ENCODE measurements at places on chromosomes 2 and 18.

DNA sequence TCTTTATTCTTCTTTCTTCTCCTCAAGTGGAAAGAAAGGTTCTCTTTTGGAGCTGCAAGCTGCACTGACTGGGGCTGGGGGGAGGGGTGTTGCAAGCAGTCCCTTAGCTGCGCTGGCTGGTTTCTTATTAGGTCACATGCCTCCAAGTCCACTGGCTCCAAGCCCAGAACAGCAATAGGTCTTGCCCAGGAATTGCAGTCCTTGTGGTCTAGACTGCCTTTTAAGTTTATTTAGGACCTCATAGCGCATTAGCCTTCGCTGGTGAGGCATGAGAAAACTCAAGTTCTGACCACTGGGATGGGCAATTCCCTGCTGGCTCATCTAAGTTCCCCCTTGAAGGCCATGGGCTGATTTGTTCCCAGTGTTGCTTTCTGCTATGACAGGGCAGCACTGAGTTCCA, 138.6 kb upstream of the SCN7A start:
- H3K27ac ChIP-seq: no peak overlapping the region
- no peaks in the 10 kb centered on the region for H3K27me3 ChIP-seq
- H3K4me3 ChIP-seq: no peak overlapping the region
- DNase-seq: no peak

DNA sequence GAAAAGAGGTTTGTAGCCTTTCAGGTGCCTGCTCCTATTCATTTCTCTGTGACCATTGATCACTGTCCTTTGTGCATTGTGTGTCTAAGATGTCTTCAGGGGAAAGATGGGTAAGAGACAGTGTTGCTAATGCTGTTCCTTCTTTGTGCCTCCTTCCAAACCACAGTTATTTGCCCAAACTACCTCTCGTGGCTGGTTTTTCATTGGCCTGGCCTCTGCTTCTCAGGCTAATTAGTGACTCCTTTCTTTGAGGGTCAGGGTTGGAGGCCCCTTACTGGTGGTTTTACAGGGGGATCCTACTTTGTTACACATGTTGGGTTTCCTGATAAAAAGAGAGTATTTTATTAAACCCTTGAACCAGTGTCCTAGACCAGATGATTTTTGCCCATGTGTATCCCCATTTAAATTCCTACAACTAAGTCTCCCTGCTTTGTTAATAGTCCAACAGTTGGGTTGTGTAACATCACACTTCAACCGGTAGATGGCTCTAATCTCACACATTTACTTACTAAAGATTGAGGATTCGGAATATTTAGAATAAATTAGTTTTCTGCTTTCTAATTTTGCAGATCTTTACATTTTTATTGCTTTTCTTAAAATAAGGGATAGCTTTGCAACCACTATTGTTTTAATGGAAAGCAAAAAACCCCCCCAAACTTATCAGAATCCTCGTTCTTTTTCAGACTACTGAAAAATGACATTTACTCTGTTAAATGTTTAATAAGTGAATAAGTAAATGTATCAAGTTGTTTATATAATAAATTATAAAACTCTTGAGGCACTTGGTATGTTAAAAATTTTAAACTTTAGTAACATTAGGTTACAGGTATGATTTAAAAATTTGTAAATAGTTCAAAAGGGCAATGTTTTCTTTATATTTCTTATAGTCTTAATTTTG, 2.4 kb downstream of the MARS2 start:
- no peak overlapping the region for H3K27ac ChIP-seq
- no peaks in the 10 kb centered on the region for H3K27me3 ChIP-seq
- peak overlapping the region; percentile 84 for H3K4me3 ChIP-seq
- H3K4me1 ChIP-seq: peaks cover 48% of the 10 kb centered on the region
- H3K36me3 ChIP-seq: no peaks in the 10 kb centered on the region

DNA sequence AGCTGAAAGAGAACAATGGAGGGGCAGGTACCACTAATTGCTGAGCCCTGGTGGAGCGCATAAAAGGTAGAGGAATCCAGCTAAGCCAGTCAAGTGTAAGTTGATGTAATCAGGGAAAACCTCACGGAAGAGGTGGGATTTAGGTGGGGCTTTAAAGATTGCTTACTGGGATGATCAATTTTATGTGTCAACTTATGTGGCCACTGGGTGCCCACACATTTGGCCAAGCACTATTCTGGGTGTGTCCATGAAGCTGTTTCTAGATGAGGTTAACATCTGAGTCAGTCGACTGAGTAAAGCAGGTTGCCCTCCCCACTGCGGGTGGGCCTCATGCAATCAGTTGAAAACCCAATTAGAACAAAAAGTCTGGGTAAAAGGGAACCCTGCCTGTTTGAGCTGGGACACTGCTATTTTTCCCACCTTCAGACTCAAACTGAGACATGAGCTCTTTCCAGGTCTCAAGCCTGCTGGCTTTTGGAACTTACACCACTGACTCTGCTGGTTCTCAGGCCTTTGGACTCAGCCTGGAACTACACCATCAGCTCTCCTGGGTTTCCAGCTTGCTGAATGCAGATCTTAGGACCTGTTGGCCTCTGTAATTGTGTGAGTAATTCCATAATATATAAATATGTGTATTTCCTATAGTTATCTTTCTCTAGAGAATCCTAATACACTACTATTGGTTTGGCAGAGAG, 67.3 kb downstream of the MYO5B start:
- no peak overlapping the region for H3K27ac ChIP-seq
- no peaks in the 10 kb centered on the region for H3K4me1 ChIP-seq
- DNase-seq: no peak
- no peak overlapping the region for H3K4me3 ChIP-seq
- H3K36me3 ChIP-seq: no peaks in the 10 kb centered on the region

- H3K4me3 ChIP-seq: no peak overlapping the region
- H3K27me3 ChIP-seq: no peaks in the 10 kb centered on the region
These were observed 114.0 kb downstream of the GATA6 start for GRCh38 chr18:22283397-22283796.

- H3K4me3 ChIP-seq: no peak overlapping the region
- no peak for DNase-seq
- no peaks in the 10 kb centered on the region for H3K36me3 ChIP-seq
- no peak overlapping the region for H3K27ac ChIP-seq
These were observed 1.2 kb upstream of the SGPP2 start for GRCh38 chr2:222423186-222423585.

GRCh38 chr2:177489719-177490301, 97.2 kb downstream of the AGPS start:
- no peak overlapping the region for H3K4me3 ChIP-seq
- no peaks in the 10 kb centered on the region for H3K27me3 ChIP-seq
- H3K4me1 ChIP-seq: no peaks in the 10 kb centered on the region
- DNase-seq: no peak
- H3K27ac ChIP-seq: no peak overlapping the region

GRCh38 chr2:46966576-46966975, 51.0 kb upstream of the MCFD2 start:
- no peaks in the 10 kb centered on the region for H3K36me3 ChIP-seq
- no peak for DNase-seq
- no peak overlapping the region for H3K27ac ChIP-seq
- H3K27me3 ChIP-seq: no peaks in the 10 kb centered on the region

DNA sequence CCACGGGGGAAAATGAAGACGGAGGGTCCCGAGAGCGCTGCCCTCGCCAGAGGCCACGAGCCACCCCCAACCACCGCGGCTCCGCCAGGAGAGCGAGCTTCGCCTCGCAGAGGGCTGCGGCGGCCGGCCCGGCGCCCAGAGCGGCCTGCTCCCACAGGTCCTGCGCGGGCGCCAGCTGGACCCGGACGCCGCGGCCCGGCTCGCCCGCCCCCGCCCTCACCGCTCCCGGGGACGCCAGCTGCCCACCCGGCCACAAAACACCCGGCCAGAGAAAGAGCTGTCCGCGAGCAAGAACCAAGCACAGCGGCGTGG, 709 bp downstream of the PTPN2 start:
- H3K4me3 ChIP-seq: peak overlapping the region; percentile 88
- DNase-seq: no peak
- H3K4me1 ChIP-seq: peaks cover 49% of the 10 kb centered on the region
- peak overlapping the region; percentile 100 for H3K27ac ChIP-seq
- no peaks in the 10 kb centered on the region for H3K27me3 ChIP-seq

- H3K36me3 ChIP-seq: no peaks in the 10 kb centered on the region
- H3K4me1 ChIP-seq: peaks cover 15% of the 10 kb centered on the region
- no peak overlapping the region for H3K4me3 ChIP-seq
- H3K27ac ChIP-seq: no peak overlapping the region
- no peak for DNase-seq
- peaks cover 100% of the 10 kb centered on the region for H3K27me3 ChIP-seq
These were observed 9.6 kb downstream of the EMX1 start for GRCh38 chr2:72926811-72927465.

DNA sequence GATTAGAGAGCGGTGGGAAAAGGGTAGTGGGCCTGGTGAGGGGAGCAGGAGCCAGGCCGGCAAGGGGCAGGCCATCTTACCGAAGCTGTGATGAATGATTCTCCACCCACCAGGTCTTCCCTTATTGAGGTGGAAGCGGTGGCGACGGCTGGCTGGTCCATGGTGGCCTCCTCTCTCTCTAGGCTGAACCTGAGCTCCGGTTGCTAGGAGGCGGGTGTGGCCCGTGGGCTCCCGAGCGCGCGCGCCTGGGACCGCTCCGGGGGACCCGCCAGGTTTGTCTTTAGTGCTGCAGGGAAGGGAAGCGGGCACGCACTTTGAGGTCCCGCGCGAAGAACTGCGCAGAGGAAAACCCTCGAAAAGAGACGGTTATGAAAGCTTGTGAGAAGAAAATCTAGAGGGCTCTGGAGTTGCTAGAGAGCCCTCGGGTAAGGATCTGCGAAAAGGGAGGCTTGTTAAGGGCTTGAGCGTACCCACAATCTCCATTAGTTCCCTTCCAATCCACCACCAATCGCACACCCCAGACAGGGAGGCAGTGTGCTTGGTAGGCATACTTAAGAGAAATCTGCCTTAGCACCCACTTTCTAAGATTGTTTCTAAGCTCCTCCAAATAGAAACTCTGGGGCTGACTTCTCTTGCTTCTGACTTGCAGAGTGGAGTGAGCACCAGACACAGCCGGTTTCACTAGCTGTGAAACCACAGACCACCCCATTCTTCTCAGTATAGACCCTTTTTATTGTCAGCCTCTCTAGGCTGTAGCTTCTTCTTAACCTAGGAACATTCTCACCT, at the start of gene STPG4:
Gene STPG4, minus strand, starts transcription at position 218 of the 786 bp plus-strand sequence. Its CDS starts 57 bp downstream, at position 161.
- H3K27ac ChIP-seq: no peak within 1 kb of the TSS
- no peaks in the 10 kb centered on the region for H3K27me3 ChIP-seq
- peaks cover 48% of the 10 kb centered on the region for H3K36me3 ChIP-seq
- H3K4me1 ChIP-seq: no peaks in the 10 kb centered on the region
- H3K4me3 ChIP-seq: no peak within 1 kb of the TSS

GRCh38 chr2:126627643-126628042, 28.3 kb upstream of the GYPC start:
- no peak for DNase-seq
- H3K4me1 ChIP-seq: peaks cover 10% of the 10 kb centered on the region
- H3K27me3 ChIP-seq: no peaks in the 10 kb centered on the region
- H3K27ac ChIP-seq: no peak overlapping the region
